Stimulated activated CD8-positive, alpha-beta memory T cell treated with anti-CD3 and anti-CD28 coated beads, Interleukin-4, amount 100 ng/mL, for 1 hour (primary cell): ENCODE measurements at places on chromosomes 3 and 15.

DNA sequence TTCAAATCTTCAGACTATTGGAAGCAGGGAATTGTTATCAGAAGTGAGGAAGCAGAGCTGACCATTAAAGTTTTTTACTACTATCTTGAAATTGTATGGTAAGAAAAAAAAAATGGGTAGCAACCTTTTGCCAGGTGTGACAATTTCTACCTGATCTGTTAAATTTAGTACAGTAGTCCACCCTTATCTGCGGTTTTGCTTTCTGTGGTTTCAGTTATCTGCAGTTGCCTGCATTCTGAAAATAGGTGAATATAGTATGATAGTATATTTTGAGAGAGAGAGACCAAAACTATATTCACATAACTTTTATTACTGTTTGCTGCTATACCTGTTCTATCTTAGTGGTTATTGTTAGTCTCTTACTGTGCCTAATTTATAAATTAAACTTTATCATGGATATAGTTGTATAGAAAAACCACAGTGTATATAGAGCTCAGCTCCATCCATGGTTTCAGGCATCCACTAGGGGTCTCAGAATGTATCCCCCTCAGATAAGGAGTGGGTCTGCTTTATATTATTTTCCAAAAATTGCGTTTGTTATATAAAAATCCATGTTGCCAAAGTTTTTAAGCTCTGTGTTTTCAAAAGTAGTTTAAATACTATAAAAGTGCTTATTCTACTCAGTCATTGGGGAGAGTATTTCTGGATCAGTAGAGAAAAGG is 69.9 kb downstream of the PTPRG start:
- DNase-seq: no peak

GRCh38 chr15:81268881-81269601 is 54.9 kb downstream of the STARD5 start:
- DNase-seq: no peak

- no peak for DNase-seq
Measured at GRCh38 chr3:156648086-156648485, 26.3 kb upstream of the TIPARP start.

DNA sequence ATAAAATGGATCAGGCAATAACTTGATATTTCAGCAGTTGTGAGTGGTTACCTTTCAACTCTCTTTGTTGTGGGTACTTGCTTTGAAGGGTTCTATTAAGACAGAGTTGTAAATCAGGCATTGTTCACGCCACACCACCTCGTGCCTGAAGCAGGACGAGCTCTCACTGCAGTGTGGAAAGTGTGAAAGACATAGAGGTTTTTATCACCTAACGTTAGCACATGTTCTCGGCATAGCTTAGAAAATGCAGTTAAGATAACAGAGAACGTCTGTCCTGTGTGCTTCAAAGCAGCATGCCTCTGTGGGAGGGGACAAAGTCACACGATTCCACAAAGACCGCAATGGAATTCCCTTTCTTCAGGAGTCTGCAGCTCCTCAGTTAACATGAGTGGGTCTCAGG is 7.8 kb downstream of the ADAMTS17 start:
- DNase-seq: no peak

DNA sequence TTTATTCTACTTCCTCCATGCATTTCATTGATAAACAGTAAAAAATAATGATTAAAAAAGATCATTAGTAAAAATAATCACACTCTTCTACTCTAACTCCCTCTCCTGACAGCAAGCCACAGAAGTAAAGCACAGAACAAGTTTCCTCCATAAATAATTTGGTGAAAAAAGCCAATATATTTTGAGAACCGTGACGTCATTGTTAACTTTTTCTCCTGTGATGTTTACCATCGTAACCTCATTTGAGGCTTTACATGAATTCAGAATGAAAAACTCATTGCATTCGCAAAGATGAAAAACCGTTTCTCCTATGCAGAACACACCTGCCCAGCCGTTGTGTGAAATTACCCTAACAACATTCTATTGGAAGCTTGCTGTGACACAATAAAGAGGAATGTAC is 120.7 kb downstream of the NSUN3 start:
- no peak for DNase-seq

DNA sequence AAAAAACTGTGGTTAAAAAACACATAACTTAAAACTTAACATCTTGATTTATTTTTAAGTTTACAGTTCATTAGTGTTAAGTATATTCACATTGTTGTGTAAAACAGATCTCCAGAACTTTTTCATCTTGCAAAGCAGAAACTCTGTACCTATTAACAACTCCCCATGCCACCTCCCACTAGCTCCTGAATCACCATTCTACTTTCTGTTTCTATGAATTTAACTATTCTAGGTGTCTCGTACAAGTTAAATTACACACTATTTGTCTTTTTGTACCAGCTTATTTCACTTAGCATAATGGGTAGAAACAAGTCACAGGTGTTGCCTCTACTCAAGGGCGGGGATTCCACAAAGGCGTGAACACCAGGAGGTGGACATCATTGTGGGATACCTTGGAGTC is 43.2 kb downstream of the CRTC3 start:
- no peak for DNase-seq

DNA sequence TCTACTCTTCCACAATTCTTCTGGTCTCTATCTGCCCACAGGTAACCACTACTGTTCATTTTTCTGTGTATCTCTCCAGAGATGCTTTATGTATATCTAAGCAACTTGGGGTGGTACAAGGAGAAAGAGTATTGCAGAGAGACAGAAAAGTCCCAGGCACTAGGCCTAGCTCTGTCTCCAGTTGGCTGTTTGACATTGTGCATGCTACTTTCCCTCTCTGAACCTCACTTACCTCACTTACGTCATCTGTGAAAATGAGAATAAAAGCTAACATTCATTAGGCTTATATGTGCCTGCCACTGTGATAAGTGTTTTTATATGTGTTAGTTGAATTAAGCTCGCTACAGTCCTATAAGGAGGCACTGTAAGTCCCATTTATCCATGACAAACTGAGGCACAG is 76.7 kb upstream of the RNU6-1 start:
- DNase-seq: no peak

DNA sequence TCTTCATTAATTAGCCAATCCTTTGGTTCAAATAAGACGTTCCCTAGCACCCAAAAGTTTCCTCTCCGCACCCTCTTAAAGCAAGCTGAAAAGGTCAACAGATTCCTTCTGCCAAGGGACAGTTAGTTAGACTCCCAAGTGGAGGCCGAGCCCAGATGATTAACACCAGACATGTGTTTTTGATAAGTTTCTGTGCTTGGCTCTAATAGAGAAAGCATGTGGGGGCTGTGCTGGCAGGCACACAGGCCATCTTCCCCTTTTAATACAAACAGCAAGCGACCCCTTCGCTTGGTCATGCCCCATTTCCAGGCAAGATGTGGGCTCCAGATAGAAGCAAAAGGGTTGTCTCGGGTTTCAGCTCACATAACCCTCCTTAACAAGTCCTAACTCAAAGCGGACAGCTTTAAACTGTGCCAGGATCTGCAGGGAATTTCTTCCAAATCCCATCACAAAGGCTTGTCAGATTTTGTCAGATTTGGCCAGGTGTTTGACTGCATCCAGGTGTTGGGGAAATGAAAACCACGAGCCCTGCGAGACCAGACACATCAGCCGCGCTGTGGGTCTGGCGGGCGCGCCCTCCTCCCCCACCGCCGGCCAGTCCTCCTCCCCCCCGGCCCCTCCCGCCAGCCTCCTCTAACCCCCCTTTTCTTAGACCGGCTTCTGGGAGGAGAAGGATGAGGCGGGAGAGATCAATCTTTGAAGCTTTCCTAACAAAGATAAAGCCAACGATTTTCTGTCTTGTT is 3.3 kb downstream of the HES1 start:
- DNase-seq: no peak

GRCh38 chr15:92197746-92198145 is 195.9 kb upstream of the ST8SIA2 start:
- no peak for DNase-seq

DNA sequence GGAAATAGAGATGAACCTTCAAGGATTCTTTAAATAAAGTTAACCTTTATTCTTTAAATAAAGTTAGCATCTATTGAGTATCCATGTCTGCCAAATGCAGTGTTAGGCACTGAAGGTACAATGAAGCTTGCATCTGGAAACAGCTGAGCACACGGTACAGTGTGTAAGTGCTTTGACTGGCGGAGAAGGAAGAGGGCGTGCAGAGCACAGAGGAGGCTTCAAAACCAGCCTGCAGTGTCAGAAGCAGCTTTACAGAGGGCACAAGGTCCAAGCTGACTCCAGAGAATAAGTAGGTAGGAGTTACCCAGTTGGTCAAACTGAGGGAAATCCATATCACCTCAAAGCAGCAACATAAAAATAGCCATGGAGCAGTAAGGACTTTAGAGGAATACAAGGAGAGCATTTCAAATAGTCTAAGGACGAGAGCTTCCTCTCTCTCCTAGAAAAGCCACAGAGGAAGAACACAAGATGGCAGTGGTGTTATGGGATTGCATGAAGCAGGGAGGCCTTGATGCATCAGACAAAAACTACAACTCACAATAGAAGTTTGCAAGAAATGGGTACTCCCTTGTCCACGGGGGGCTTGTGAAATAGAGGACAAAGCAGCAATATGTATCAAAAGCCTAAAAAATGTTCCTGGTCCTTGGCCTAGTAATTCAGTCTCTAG is 60.3 kb upstream of the PPP2R3A start:
- DNase-seq: no peak

- DNase-seq: no peak
Measured at GRCh38 chr3:50620820-50621219, 3.9 kb downstream of the MAPKAPK3 start.

DNA sequence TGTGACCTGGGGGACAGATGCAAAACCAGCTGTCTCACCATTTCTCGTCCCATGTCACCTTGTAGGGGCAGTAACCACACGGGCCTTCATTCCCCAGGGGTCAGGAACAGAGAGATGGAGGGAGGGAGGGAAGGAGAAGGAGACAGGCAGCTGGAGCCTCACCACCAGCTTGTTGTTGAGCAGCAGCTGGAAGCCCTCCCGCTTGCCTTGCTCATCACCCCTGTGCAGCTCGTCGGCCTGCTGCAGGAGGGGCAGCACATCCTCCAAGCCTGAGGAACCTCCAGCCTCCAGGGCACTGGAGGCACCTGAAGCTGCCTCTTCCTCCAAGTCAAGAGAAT is 10.3 kb downstream of the RMDN3 start:
- DNase-seq: no peak

DNA sequence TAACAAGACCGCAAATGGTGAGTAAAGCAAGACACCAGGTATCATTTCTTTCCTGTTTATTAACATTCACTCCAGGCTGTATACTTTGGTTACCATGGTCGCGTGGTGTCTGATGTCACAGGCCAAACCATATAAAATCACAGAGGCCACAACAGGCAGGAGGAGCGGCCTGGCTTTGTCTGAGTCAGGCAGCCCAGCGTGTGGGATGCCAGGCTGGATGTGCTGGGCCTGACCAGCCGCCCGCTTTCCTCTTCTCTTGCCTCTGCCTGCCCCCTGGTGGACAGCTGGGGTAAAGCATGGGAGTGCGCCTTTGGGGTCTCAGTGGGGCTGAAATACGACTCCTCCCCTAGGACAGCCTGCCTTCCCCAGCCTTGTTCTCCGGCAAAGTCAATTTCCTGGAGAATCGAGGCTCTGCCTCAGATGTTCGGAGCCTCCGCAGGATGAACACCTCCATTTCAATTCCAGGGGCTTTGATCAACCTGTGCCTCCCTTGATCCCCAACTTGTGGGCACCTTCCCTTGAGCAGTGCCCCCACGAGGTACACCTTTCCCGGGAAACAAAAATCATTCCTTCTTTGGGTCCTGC is 78.2 kb downstream of the CCNL1 start:
- peak; percentile 73 for DNase-seq

DNA sequence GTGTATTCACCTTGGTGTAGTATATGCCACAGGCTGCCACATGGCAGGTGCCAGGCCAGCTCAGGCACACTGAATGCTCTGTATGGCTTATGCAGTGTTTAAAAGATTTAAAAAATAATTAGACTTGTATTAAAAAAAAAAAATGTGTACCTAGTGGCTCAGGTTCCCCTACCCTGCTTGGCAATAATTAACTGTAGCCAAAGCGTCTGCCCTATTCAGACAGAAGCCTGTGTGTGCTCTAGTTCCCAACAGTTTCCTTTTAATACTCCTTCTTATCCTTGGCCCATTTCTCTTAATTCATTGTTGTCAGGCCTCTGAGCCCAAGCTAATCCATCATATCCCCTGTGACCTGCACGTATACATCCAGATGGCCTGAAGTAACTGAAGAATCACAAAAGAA is 752.2 kb upstream of the CFAP20DC start:
- no peak for DNase-seq

DNA sequence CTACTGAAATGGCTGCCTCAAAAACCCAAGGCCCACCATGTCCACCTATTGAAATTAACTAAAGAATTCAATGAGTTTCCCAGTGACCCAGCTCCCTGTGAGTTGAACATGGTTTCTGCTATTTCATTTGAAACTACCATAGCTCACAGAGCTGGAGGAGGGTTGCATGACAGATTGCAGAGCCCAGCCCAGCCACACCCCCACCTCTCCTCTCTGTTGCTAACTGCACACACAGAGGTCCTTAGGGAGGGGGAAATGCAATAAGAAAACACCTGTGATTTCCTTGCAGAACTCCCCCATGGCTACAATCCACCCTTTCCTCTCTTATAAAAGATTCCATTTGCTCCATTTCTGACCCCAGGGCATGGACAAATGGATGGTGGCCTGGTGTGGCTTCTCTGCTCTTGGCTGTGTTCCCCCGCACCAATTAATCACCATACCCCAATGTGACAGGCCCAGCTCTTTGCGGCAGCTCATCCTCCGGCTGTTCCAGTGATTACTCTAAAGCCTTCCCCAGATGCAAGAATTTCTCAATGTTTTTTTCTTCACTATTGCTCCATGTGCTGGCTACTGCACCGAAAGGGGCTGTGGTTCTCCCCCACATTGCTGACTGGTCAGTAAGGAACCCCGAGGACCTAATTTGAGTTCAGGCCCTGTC is 208.4 kb upstream of the KBTBD8 start:
- DNase-seq: no peak

GRCh38 chr3:160006282-160007163 is 17.9 kb downstream of the IL12A start:
- no peak for DNase-seq

DNA sequence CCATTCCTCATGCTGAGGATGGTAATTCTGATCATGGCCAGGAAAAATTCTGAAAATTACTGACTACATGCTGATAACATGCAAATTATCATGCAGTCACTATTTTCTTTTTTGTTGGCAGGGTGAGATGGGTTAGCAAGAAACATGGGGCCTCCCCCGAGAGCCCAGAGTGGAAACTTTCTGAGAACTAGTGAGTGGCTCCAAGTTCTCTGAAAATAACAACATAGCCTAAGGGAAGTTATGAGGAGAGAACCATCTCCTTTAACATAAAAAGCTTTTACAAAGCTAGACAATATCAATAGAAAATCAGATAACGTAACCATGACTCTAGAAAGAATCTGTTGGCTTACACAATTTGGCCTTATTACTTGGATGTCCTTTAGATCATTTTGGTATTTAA is 254.2 kb downstream of the PLOD2 start:
- DNase-seq: no peak

DNA sequence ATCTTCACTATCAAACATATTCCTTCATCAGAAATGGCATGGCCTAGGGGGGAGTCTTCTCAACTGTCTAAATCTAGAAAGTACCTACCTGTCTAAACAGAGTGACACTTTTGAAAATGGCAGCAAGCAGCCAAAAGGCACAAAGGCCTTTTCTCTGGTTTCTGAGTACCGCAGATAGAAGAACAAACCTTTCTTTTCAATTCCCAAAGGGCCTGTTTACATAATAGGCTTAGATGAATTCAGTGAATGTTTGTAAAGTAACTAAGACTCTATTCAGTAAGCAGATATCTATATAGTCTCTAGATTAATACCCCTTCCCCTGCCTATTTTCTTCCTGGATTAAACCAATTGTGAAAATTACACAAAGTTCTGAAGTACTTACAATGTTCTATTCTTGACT is 7.1 kb downstream of the MYEF2 start:
- DNase-seq: no peak

GRCh38 chr3:11000528-11000927 is 8.0 kb downstream of the SLC6A1 start:
- DNase-seq: no peak
